Effector memory CD4-positive, alpha-beta T cell (primary cell): ENCODE measurements at places on chromosomes 11 and 22.

GRCh38 chr22:44338177-44338810 lies 25.5 kb upstream of the SHISAL1 start:
- DNase-seq, result no peak

- peak; percentile 98 for DNase-seq
Measured at GRCh38 chr22:23144932-23145877, at the start of gene RAB36. TSS of gene RAB36 (plus strand) at chr22:23145477. CDS start at chr22:23146617, 1,140 bp downstream.

DNA sequence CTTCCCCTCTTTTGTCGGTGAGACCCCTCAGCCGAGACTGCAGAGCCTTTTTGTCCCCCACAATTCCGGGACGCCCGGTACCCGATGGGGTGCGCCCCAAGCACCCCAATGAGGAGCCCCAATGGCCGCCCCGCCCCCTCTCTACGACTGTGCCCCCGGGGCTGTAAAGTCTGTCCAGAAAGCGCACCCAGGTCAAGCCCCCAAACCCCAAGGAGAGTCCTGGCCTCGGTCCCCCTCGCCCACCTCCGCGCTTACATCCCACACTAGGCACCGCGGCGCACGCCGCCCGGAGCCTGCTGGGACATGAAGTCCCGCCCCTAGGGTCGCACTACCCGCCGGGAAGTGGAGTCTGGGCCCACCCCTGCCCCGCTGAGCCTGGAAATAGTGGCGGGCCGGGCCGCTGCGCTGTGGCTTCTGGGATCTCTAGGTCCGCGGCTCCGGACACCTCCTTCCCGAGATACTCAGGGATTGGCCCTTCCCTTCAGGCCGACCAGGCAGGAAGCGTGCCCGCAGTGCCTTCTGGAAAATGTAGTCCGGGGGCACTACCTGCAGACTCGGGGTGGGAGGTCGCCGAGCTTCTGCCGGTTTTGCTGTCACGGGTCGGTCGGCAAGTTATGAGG lies at the start of gene MEN1:
TSS of gene MEN1 (minus strand) at position 281 of the 620 bp plus-strand sequence. CDS start 442 bp downstream, outside the sequence.
- DNase-seq, result peak; percentile 65

DNA sequence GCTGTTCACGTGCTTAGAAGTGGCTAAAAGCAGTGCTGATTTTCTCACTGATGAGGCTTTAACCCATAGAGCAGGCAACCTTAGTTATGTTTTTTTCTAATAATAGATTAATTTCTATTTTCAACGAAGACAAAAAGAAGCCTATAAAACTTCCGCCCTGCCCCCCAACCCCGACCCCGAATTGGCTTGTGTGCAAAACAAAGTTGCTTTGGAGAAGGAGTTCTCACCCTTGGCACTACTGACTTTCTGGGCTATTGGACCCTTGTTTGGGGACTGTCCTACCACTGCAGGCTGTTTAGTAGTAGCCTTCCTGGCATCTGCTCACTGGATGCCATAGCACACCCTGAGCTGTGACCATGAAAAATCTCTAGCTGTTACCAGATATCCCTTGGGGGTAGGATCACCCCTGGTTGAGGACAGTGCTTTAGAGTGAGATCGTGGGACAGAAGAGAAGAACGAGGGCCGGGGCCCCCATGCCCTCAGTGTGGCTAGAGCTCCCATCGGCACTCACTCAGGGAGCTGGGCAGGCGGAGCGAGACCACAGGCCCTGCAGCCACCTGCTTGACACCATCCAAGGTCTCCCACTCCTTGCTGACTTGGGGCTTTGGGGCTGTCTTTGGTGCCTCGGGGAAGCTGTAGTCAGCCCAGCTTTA lies 16.9 kb downstream of the SLC37A2 start:
- DNase-seq, result no peak

DNA sequence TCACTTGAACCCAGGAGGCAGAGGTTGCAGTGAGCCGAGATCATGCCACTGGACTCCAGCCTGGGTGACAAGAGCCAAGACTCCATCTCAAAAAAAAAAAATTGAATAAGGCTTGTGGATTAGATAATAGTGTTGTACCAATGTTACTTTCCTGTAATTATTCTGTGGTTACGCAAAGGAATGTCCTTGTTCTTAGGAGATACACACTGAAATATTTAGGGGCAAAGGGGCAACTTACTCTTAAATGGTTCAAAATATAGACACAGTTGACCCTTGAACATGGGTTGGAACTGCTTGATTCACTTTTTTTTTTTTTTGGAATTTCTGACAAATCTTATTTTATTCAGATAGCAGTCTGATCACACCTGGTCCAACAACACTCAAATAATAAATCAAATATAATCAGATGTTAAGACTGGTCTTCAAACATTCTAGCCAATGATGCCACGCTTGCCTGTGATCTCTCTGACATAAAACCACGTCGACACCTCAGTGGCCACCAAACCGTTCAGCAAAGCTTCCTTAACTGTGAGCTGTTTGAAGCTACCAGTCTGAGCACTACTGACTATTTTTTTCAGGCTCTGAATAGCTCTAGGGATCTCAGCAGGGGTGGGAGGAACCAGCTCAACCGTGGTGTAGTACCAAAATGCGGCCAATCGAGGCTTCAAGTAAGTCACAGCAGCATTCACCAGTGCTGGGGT lies 710 bp downstream of the ATP5MGL start:
- no peak for DNase-seq

- no peak for DNase-seq
Measured at GRCh38 chr11:93099806-93100205, 98.0 kb downstream of the SLC36A4 start.

GRCh38 chr11:7563281-7563680 lies 49.5 kb downstream of the PPFIBP2 start:
- no peak for DNase-seq

- DNase-seq, result no peak
Measured at GRCh38 chr22:27903805-27904473, 15.1 kb downstream of the PITPNB start.

GRCh38 chr11:112835591-112836255 lies 125.5 kb upstream of the NCAM1 start:
- no peak for DNase-seq

- no peak for DNase-seq
Measured at GRCh38 chr22:37734964-37735451, 38.2 kb downstream of the TRIOBP start.

DNA sequence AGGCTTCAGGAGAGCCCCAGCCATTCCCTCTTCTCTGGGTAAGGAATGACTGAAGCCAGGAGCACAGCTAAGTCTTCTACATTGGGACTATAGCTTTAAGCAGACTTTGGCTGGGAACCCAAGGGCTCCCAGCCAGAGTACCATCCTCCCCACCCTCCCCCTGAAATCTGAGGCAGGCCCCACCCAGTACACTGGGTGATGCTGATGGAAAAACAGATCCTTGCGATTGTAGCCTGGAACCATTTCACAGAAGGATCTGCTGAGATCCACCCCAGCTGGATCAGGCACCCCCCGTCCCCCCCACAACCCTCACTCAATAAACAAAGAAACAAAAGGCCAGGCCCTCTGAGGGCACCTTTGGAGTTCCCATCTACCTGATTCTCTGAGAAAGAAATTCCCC lies 39.8 kb downstream of the IL18BP start:
- DNase-seq, result no peak

GRCh38 chr22:30535182-30535581 lies 11.4 kb downstream of the SEC14L6 start:
- no peak for DNase-seq

DNA sequence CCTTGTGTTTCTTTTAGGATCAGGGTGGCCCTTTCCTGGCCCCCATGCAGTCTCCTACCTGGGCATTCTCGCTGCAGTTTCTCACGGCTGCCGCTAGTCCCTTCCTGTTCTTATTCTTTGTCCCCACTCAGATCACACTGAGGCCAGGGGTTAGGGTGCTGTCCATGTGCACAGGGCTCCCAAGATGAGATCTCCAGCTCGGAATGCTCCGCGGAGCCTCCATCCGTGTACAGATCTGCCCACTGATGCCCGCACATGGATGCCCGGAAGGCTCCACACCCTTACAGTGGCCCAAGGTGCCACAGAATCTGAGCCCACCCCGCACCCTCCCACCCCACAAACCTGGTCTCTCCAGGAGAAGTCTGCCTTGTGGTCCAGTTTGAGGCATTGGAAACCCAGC lies 457.3 kb downstream of the TBC1D22A start:
- DNase-seq, result no peak

DNA sequence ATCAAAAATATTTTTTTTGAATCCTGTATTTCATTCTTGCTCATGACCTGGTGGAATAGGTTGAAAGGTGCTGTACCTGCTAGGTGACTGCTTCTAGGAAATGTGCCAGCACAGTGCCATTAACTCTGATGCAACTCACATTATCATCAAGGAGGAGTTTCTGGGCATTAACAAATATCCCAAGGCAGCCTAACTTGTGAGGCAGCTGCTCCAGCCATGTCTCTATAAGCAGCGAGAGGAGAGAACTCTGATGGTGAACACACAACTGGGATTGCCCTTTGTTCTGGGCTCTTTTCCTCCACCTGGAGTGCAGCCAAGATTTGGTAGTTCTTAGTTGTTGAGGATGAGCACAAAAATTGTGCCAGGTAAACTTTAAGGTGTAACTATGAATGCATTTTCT lies 25.6 kb downstream of the HEPHL1 start:
- DNase-seq, result no peak

DNA sequence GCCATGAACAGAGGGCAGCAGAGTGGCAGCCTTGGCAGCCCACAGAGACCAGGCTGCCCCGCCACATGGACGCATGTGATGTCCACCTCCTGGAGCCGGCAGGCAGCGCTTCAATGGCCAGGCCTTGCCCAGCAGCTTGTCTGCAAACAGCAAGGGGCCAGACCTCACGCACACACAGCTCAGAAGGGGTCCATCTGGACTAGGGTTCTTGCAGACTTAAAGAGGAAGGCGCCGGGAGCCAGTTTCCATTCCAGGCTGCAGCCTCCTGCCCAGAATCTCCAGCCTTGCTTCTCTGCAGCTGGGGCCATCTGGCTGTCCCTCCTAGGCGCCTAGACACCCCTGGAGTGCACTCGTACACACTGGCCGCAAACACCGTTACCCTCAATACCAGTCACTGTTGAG lies 91.9 kb upstream of the TMEM45B start:
- no peak for DNase-seq

DNA sequence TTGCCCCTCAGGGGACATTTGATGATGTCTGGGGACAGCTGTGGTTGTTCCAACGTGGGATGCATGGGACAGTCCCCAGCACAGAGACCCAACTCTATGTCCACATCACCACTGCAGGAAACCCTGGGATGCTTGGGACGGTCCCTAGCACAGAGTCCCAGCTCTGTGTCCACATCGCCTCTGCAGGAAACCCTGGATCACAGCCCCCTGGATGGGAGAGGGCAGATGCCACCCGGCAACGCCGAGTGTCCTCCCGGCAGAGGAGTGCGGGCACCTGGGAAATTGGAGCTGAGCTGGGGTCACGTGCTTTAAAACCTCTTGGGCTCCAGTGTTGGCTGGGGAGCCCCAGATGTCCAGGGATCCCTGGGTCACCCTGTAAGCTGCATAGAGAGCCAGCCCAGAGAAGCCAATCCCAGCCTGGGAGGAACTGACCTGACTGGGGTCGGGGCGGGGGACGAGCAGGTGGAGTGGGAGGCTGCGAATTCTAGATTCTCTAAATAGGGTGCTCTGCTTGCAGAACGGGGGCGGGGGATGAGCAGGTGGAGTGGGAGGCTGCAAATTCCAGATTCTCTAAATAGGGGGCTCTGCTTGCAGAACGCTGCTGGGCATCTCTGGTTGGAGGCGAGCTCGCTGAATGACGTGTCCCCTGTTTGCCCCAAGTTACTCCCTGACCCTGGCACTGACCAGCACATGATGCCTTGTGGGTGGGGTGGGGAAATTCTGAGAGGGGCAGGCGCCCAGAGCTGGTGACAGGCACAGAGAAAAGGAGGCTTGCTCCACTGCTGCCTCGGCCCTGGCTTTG lies 1197.8 kb downstream of the BRD1 start:
- no peak for DNase-seq

- no peak for DNase-seq
Measured at GRCh38 chr11:26830757-26831156, 108.9 kb upstream of the SLC5A12 start.

GRCh38 chr11:2508793-2509192 lies 64.0 kb downstream of the KCNQ1 start:
- DNase-seq, result no peak

GRCh38 chr22:48079505-48080290 lies 1317.2 kb downstream of the TBC1D22A start:
- no peak for DNase-seq

GRCh38 chr11:135074397-135074998 lies 662.5 kb upstream of the B3GAT1 start:
- DNase-seq, result no peak

DNA sequence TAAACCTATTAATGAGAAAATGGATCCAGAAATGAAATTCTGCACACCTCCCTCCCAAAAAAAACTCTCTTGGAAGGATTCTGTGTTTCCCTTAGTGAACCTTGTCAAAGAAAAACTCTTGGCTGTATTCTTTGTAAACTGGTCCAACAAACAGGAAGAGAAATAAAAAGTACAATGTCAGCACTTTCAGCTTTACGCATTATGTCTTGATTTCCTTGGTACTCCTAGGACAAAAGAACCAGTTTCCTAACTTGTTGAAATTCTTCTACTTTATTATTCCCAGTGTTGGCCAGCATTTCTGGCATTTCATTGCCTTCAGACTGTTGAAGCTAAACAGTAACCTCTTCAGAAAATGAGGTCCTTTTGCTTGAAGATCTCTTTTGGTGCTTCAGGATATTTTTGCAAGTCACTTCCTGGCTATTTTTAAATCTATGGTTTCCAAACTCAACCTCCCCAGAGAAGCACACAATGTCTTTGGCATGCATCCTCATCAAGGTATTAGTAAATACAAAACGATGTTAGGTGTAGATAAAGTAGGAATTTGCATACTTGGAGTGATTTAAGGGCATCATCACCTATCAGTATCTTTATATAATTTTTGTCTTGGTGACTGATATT lies 342.7 kb downstream of the AASDHPPT start:
- DNase-seq, result no peak

DNA sequence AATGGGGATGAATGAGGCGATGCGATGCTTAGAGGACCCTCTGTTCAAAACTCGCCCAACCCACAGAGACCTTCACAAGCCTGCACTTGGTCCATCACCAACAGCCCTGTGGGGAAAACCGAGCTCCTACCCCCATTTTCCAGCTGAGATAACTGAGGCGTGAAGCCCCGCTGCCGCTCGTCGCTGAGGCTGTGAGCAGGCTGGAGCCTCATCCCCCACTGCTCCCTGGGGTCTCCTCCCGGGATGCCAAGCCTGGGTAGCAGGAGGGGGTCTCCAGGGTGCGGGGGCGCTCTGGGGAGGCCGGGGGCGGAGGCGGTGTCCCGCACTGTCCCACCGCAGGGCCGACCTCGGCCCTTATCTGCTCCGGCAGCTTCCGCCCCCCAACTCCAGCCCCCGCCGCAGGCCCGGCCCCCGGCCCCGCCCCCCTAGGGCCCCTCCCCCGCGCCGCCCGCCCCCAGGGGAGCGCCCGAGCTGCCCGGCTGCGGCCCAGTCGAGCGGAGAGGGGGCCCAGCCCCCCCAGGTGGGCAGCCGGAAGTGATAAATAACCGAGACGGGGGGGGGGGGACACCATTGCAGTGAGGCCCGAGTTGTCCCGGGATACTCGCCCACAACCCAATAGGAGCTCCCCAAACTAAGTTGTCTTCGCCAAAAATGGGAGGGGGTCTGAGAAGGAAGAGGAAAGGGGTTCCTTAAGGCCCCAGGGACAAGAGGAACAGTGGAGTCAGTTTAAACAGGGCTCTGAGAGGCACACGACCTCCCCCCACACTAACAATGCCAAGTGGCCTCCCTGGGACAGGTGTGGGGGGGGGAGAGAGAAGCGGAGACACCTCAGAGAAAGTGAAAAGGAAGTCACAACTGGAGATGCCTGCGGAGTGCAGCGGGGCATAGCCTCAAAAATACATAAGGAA lies 8.3 kb upstream of the SLC39A13 start:
- DNase-seq, result peak; percentile 15
